ENCODE measurements at places on chromosomes 7 and 10.

GRCh38 chr7:141097430-141097829, 23.6 kb downstream of the TMEM178B start:
- DNase-seq: no peak

- DNase-seq: peak; percentile 49
Measured at GRCh38 chr10:70838270-70838805, 22.6 kb downstream of the SGPL1 start.

DNA sequence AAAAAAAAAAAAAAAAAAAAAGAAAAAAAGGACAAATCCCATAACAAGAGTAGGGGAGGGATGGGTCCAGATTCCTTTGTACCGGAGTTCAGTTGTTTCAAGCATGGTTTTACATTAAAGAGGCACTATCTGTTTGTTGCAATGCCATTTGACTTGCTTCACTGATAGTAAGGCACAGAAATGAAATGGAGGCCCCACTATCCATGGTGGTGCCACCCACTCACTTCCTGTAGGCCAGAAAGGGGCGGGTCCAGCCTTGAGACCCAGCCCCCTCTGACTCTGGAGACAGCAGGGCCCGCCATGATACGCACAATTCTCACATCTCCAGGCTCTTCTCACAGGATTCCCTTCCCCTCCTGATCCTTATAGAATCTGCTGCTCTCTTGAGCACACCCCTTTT, 100.0 kb downstream of the CLEC2L start:
- DNase-seq: no peak

DNA sequence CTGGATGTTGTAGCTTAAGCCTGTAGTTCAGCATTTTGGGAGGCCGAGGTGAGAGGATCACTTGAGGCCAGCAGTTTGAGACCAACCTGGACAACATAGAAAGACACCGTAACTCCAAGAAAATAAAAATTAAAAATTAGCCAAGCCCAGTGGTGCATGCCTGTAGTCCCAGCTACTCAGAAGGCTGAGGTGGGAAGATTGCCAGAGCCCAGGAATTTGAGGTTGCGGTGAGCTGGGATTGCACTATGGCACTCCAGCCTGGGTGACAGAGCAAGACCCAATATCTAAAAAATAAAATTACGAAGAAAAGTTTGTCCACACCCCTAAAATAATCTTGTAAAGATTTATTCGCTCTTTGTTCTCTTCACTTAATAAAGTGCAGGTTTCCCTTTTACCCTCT, 951.0 kb downstream of the TYW1 start:
- DNase-seq: peak; percentile 20

DNA sequence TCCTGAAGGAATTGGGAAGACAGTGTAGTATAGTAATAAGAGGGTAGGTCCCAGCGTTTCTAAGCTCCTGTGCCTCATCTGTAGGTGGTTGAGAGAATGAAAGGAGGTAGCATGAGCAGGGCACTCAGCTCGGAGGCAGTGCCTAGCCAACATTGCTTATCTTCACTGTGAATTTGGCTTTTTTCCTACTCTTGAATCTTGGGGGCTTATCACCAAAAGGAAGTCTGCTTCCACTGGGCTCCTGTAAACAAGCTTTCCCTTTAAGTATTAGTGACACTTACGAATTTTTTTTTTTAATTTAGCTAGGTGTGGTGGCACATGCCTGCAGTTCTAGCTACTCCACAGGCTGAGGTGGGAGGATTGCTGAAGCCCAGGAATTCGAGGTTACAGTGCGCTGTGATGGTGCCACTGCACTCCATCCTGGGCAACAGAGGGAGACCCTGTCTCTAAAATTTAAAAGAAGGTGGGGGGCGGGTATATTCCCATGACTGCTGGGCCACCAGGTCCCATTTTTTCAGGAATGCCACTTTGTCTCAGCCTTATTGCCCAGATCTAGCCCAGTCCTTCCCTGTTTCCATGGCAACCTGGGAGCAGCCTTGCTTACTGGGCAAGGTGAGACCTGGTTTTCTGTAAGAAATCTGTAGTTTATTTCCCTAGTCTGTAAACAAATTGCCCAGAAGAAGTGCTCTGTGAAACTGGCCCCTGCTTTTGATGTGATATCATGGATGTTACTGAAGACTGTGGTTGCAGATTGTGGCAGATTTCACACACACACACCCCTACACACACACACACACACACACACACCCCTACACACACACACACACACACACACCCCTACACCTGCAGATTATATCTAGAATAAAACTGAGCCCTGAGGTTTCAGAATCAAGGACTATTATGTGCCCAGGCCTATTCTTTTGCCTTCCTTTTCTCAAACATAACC, 19.4 kb downstream of the OGDH start:
- DNase-seq: no peak

GRCh38 chr10:88315755-88316154, 267.4 kb downstream of the RNLS start:
- DNase-seq: no peak

DNA sequence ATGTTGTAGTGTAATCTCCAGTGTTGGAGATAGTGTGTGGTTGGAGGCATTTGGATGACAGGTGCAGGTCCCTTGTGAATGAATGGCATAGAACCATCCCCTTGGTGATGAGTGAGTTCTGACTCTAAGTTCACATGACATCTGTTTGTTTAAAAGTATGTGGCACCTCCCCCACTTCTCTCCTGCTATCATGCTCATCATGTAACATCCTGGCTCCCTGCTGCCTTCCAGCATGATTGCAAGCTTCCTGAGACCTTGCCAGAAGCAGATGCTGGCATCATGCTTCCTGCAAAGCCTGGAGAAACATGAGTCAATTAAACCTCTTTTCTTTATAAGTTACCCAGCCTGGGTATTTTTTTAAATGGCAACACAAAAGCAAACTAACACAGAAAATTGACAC, 499.0 kb upstream of the SEMA3D start:
- DNase-seq: no peak

GRCh38 chr10:33008499-33009243, 50.6 kb upstream of the ITGB1 start:
- DNase-seq: peak; percentile 78

DNA sequence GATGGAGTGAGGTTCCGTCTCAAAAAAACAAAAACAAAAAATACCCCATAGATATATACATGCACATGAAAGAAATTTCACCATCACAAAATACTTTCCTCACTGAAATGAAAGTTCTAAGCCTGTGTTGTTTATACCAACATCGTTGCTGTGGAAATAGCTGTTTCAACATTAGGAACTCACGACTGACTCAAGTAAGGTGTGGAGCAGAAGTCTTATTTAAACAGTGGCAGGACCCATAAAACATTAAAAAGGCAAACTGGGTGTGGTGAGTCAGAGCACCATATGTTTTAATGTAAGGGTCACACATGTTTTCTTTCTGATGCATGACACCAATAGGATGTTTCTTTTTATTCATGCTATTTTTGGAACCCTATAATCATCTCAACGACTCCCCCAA, 48.3 kb downstream of the BAIAP2L1 start:
- DNase-seq: peak; percentile 48

GRCh38 chr7:125412890-125413665, 483.5 kb upstream of the POT1 start:
- no peak for DNase-seq

DNA sequence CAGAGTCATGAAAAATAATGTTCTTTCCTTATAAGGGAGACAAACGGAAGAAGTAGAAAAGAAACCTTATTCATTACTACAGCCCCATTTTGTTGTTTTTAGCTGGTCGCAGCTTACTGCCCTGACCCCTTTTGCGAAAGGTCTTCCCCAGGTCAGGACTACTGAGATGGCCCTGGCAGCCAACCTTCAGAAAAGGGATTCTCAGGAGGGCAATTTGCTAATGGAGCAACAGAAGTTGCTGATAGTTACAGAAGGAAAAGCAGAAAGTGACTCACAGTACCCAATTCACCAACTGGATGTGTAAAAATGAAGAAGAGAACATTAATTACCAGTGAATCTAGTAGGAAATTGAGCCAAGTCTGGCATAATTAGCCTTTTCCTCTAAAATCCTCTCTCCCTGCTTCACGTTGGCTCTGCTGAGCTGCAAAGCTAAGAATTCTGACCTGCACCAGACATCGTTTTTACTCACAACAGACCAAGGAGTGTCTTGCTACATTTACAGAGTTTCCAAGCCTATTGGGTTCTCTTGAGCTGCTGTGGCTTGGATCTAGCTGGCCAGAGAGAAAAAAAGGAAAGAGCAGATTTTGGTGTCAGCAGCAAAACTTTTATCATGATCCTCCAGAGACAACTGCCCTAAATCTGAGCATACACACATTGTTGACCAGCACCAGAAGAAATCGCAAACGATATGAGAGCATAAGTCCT, 499.9 kb upstream of the FZD8 start:
- no peak for DNase-seq

- DNase-seq: no peak
Measured at GRCh38 chr7:84228526-84228925, 33.9 kb upstream of the SEMA3A start.

DNA sequence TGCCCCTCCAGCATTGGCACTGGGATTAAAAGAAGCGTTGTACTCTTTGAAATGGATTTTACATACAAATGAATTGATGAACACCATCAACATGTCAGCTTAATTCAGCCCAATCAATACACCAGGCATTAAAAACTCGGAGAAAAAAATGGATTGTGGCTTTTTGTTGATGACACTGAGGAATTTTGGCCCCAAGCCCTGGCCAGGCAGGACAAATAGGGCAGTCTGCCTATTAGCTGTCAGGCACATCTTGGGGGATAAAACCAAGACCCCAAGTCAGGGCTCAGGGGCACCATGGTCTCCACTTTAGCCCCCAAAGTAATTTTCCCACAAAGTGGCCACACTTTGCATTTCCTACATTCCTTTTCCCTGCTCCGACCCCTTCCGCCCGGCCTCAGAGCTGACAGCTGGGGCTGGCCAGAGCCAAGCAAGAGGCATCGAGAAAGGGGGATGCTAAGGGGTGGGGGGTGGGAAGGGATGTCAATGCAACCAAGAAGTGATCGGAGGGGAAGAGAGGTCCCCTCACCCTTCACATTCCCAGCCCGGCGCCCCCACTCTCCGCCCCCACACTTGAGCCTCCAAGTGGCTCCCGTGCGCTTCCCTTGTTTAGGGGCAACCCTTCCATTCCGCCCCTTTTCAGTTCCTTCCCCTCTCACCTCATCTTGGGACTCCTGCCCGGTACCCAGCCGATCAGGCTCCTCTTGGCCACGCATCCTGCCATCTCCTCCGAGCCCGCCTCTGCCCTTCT, 711 bp downstream of the HIP1 start:
- DNase-seq: no peak

DNA sequence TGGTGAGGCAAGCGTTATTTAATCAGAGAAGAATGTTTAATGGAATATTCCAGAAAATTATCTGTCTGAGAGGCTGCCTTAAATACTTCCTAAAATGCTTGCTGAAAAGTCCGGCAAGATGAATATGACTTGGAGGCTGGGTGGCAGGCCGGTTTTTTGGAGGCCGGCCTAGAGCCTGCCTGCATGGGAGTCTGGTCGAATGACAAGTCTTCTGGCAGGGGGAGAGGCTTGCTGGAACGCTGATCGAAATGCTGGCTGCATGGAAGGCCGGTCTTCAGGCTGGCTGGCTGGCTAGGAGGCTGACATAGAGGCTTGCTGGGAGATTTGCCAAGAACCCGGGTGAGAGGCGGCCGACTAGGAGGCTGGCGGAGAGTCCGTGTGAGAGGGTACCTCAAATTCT, 135.7 kb downstream of the OR13A1 start:
- DNase-seq: no peak

- no peak for DNase-seq
Measured at GRCh38 chr10:51235865-51236264, 161.6 kb downstream of the PRKG1 start.

DNA sequence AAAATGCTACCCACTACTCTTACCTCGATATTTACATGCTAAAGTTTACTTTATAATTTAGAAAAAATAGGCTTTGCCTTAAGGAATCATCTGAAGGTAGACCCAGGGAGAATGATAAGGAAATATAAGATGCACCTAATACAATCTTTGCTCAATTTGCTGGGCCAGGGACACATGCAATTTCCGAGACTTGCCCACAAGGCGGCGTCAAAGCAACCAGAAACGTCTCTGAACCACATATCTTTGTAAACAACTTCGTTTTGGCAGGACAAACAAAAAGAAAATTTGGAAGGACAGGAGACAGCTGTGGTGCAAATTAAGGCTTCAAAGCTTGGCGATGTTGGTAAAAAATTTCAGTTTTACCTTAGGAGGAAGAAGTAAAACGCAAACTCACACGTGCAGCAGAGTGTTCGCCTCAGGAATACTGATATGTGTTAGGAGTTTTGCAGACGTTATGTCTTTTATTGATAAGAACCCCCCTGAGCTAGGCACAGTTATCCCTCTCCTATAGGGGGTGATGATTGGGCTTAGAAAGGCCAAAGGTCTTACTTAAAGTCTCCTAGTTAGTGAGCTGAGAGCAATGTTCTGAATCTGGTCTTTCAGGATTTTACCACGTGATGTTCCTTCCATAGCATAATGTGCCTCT, 134.3 kb downstream of the PRKCQ start:
- DNase-seq: no peak

- no peak for DNase-seq
Measured at GRCh38 chr10:87771871-87772500, 46.0 kb downstream of the ATAD1 start.

- no peak for DNase-seq
Measured at GRCh38 chr7:44338600-44338999, 13.2 kb upstream of the CAMK2B start.

DNA sequence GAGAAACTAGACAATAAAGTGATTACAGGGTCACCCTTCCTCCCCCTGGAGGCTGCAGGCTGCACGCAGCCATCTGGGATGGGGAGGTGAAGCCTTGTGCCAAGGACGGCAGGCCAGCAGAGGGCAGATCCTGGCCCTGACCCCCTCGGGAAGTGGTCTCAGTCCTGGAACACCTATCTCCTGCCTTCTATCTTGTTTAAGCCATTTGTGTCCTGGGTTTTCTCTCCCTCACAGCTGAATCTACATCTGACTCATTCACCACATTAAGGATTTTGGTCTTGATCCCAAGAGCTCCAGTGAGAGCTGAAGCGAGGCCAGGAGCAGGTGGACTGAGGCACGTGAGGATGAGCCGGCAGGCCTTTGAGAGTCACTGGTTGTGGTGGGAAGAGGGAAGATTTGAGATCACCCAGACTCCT, 16.4 kb upstream of the PARP12 start:
- DNase-seq: peak; percentile 78

- peak; percentile 22 for DNase-seq
Measured at GRCh38 chr7:74452748-74453321, 871 bp upstream of the GTF2IRD1 start.

DNA sequence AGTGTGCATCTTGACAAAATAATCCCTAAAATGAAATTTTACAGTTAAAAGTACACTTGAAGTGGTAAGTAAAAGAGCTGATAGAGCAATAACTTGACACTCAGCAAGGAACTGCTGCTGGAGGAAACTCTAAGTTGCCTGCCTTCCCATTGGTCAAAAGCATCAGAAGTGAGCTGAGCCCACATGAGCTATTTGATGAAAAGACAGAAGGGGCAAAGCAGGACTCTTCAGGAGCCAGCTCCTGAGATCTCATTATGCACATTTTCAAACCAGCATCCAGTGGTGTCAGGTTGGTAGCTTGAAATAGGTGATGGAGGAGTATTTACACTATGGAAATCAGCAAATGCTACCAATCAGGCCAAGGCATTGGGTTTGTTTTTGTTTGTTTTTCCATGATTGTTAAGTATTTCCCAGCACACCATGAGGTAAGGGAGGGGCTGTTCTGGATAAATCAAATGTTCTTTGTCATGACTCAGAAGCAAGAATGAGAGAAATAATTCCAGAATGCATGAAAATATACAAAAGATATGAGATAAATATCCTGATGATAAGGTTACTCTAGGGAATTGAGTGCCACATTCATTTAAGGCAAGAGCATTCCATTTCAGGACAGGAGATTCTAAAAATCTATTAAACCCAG, 316.6 kb downstream of the SNX13 start:
- DNase-seq: peak; percentile 75

Measured in astrocyte (in vitro differentiated cells and primary cell).